ENCODE measurements at places on chromosomes 7 and 10.

- no peak for DNase-seq
These were observed 25.9 kb downstream of the DGKI start for GRCh38 chr7:137820677-137821420.

GRCh38 chr7:102813191-102814024, 64.6 kb downstream of the FAM185A start:
- DNase-seq, result no peak

DNA sequence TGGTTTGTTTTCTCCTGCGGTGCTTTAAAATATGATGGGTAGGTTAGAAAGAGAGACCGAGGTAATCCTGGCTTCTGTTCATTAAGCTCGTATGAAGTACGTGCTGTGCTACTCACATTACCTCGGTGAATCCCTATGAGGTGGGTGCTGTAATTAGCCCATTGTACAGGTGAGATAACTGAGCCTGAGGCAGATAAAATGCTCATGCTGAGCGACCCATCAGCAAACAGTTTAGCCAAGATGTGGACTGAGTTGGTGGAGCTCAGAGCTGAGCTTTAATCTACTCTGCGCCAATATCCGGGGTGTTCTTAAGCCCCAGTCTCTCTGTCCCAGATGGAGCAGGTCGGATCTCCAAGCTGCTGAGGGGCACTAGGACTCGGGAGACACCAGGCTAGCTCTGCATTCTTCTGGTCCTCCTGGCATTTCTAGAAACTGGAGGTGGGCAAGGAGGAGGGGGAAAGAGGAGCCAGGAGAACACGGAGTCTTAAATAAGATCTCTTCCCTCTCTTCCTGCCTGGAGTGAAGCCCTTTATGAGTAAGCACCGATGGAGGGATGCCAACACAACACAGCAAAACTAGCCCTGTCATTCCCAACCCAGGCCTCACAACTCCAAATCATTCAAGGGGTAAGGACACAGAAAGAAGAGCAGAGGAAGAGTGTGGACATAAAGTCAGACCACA, 458.5 kb downstream of the KCNMA1 start:
- no peak for DNase-seq

DNA sequence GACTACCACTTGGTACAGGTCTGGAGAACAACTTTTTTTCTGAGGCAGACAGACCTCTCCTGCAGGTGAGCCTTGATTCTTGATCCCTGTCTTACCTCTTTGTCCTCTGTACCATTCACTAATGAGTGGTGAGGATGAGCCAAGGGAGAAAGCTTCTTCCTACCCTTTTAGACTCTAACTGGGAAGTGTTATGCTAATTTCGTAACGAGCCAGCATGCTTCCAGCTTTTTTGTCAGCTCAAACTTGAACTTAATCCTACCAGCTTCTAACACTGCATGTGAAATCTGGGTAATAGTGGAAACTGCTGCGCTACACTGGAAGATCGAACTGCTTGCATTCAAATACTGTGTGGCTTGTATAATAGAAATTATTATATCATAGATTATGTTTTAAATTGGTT, 87.0 kb downstream of the NEUROD6 start:
- DNase-seq, result no peak

- no peak for DNase-seq
These were observed 287.7 kb downstream of the NRG3 start for GRCh38 chr10:82162549-82163195.
